GM23338 (cell line): ENCODE measurements at places on chromosomes 2 and 18.

- DNase-seq, result peak; percentile 74
Observed at GRCh38 chr2:240916571-240917008, 10.5 kb downstream of the CROCC2 start.

GRCh38 chr2:38778687-38779082 lies 675 bp downstream of the GEMIN6 start:
- DNase-seq, result no peak

GRCh38 chr2:16728351-16729136 lies 62.9 kb upstream of the CYRIA start:
- no peak for DNase-seq

DNA sequence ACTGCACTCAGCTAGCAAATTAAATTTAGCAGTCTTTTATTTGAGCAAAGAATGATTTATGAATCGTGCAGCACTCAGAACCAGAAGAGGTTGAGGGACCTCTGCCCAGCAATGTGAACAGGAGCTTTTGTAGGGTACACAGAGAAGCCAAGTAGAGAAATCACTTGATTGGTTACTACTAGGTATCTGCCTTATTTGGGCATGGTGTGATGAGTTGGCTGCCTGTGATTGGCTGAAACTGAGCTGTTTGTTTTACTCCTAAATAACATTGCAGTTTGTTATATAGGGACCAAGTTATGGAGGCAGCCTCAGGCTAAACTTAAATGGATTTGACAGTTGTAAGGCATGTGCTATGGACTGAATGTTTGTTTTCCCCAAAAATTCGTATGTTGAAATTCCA lies 122.5 kb downstream of the RDH14 start:
- no peak for DNase-seq

- no peak for DNase-seq
Observed at GRCh38 chr2:195574312-195574711, 82.7 kb upstream of the SLC39A10 start.

- DNase-seq, result peak; percentile 49
Observed at GRCh38 chr2:222693837-222694236, 22.4 kb downstream of the MOGAT1 start.

GRCh38 chr2:177029901-177030300 lies 182.7 kb upstream of the HNRNPA3 start:
- no peak for DNase-seq

GRCh38 chr2:128506534-128506933 lies 187.9 kb upstream of the HS6ST1 start:
- DNase-seq, result no peak

DNA sequence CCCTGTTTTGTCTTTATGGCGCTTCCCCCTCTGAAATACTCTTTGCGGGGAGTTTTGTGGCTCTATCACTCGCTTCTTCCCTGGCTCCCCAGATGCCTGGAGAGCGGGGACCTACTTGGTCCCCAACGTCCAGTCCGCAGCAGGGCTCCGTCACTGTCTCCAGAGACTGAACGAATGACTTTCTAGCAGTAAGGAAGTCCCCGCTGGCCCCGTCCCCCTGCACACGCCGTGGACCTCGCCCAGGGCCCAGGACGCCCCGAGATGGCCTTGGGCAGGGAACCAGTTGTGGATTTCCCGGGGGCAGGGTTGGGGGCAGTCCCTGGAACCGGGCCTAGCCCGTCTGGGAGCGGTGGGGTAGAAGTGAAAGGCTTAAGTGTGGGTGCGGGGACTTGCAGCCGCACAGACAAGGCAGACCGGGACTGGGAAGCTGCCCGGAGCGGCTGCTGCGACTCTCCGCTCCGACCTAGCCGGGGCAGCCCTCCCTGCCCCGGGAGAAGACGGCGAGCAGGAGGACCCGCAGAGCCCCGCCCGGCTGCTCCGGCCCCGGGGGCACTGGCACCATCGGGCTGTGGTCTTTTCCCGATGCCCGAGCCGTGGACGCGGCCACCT lies 821 bp upstream of the EPHA4 start:
- peak; percentile 50 for DNase-seq

GRCh38 chr2:233288663-233289062 lies 19.0 kb upstream of the SAG start:
- DNase-seq, result no peak

- DNase-seq, result no peak
Observed at GRCh38 chr18:22276334-22276713, 106.9 kb downstream of the GATA6 start.

- no peak for DNase-seq
Observed at GRCh38 chr2:71721669-71722068, 268.3 kb downstream of the DYSF start.

GRCh38 chr2:218829868-218830451 lies 1.6 kb downstream of the PRKAG3 start:
- DNase-seq, result peak; percentile 22

- DNase-seq, result no peak
Observed at GRCh38 chr2:127562936-127563335, 27.5 kb downstream of the MYO7B start.

- no peak for DNase-seq
Observed at GRCh38 chr2:227491386-227491785, 19.4 kb downstream of the AGFG1 start.

DNA sequence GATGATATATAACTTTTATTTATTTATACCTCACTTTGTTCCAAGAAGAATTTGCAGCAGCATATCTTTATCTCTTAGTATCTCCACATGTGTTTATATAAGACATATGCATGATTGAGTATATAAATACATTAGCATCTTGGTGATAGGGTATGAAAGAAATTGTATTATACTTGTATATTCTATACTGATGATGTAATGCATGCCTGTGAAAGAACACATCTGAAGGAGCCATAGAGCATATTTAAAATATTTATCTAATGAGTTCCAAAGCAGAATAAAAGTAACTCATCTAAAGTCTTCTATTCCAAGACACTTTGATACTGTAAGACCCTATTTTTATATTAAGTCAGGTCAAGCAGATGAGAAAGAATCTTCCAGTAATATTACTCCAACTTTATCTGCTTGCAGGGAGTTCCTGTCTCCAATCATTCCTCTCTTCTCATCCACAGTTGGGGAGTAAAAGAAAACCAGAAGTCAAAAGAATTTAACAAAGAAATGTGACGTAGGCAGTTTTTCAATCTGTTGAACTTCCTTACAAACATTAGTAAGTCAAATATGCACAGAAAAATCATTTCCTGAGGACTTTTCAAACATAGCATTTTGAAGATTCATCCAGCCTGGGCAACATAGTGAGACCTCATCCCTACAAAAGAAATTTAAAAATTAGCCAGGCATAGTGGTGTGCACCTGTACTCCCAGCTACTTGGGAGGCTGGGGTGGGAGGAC lies 76.7 kb downstream of the DTNB start:
- no peak for DNase-seq

GRCh38 chr2:60365556-60365955 lies 187.9 kb downstream of the BCL11A start:
- peak; percentile 53 for DNase-seq

- DNase-seq, result no peak
Observed at GRCh38 chr2:75621228-75621627, 25.4 kb upstream of the MRPL19 start.

DNA sequence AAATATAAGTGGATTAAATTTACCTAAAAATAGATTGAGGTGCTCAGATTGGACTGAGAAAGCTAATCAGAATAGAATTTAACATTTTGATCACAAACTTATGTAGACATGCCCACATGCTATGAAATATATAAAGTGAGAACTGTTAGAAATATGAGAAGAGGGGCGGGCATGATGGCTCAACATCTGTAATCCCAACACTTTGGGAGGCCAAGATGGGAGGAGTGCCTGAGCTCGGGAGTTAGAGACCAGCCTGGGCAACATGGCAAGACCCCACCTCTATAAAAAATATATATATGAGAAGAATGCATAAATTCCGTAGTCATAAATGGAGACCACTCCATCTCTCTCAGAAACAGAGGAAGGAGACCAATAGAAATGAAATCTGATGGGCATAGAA lies 25.7 kb downstream of the NTSR2 start:
- no peak for DNase-seq

DNA sequence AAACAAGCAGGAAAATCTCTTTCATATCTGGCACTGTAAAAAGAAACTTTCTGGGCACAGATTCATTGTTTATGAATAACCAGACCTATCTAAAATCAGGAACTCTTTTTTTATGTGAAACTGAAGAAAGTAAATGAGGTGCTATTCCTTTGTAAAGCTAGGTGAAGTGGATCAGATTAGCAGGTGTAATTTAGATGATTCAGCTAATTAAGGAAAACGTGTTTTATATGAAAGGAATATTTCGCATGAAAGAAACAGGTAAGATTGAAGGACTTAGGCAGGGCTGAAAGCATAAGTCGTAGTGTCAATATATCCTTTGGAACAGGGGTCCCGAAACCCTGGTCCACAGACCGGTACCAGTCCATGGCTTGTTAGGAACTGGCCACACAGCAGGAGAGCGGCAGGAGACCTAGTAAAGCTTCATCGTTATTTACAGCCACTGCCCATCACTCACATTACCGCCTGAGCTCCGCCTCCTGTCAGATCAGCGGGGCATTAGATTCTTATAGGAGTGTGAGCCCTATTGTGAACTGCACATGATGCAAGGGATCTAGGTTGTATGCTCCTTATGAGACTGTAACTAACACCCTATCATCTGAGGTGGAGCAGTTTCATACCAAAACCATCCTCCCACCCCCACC lies 20.3 kb upstream of the XIRP2 start:
- peak; percentile 9 for DNase-seq

DNA sequence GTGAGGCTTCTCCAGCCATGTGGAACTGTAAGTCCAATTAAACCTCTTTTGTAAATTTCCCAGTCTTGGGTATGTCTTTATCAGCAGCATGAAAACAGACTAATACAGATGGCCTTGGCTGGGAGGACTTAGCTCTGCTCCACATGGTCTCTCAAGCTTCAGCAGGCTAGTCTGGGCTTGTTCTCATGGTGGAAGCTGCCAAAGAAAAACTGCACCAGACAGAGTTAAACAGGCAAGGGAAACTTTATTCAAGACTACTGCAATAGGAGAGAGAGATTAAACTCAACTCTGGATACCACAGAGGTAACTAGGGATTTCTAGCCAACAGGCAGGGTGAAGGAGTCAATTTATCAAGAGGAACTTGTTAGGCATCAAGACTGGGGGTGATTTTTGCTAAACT lies 142.1 kb downstream of the CABLES1 start:
- DNase-seq, result no peak

DNA sequence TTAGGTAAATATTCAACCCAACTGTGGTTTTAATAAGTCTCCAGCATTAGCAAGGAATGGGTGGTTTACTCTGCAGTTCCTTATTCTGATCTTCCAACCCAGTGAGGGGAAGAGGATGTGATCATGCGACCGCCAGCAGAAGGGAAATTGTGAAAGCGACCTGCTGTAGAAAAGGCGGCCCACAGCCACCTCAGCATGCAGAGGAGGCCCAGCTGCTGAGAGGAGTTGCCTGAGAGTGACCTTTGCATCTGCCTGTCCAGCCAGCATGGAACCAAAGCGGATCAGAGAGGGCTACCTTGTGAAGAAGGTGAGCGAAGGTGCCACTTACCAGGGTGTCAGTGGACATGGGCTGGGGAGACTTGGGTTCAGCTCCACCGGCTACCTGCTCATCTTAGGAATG lies at the start of gene PLEK:
TSS of gene PLEK (plus strand) at position 196 of the 400 bp plus-strand sequence. CDS start at position 266, 70 bp downstream.
- DNase-seq, result no peak

GRCh38 chr2:144477957-144478311 lies 42.0 kb downstream of the ZEB2 start:
- peak; percentile 27 for DNase-seq
